ENCODE measurements at places on chromosomes 1 and 21.

DNA sequence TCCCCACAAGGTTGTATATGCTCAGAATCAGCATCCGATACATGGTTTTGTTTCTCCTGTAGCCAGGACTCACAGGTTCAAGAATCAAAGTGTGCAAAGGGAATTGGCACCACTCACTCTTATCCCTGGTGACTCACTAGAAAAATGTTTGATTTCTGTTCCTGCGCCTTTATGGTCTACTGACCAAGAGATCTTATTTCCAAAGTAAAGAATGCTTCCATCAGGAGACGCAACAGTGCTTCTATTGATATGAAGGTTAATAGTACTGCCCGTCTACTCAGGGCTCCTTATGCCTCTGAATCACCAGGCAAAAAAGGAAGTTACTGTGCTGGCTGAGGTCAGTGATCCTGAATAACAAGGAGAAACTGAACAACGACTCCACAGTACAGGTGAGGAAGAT, 1392.0 kb upstream of the PRMT6 start:
- peak; percentile 21 for DNase-seq

GRCh38 chr1:108644984-108645383, 15.9 kb downstream of the HENMT1 start:
- DNase-seq, result no peak

DNA sequence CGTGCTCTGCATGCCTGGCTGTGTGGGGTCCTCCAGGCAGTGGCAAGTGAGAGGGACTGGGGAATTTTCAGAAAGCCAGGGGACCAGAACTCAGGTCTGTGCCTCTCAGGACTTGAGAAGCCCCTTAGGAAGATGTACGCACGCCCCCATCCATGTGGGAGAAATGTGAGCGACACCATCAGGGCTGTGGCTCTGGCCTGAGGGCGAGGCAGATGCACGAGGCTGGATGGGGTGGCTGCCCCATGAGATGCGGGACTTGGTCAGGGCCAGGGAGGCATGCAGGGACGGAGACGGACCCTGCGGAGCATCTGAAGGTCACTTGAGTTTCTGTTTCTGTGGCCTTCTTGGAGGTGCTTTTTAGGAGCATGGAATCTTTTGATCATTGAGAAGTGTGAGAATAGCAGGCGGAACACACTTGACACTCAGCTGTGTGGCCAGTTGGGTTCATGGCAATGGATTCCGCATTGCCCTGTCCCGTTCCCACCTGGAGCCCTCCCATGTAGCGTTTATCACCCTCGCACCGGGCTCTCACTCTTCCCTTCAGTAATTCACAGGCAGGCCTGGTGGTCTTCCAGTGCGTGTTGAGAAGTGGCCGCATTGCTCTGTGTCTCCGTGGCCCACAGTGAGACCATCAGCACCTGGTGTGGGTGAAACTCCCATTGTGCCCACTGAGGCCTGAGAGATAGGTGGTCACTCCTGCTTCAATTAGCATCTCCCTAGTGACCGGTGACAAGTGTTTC, 30.7 kb upstream of the ACTRT2 start:
- no peak for DNase-seq

GRCh38 chr1:102420034-102420433, 423.3 kb upstream of the OLFM3 start:
- DNase-seq, result no peak

DNA sequence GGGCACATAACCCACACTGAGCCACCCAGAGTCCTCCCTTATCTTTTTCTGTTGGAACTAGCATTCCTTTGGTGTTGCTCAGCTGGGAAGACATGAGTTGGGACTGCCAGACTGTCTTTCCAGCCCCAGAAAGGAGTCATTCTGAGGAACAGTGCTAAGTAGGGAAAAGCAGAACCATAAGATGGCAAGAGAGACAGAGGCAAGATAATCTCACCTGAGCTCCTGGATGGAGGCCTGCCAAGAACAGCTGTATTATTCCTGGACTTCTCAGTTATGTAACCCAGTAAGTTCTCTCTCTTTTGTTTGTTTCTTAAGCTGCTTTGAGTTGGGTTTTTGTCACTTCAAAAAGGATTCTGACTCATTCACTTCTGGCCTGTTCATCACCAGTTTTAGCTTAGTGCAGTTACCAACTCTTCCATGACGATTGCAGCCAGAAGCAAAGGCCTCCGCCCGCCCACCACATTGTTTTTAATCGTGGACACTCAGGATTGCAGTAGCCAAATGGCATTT, 134.4 kb downstream of the OMA1 start:
- DNase-seq, result no peak

- no peak for DNase-seq
Measured at GRCh38 chr1:200247518-200247917, 162.3 kb downstream of the ZNF281 start.

DNA sequence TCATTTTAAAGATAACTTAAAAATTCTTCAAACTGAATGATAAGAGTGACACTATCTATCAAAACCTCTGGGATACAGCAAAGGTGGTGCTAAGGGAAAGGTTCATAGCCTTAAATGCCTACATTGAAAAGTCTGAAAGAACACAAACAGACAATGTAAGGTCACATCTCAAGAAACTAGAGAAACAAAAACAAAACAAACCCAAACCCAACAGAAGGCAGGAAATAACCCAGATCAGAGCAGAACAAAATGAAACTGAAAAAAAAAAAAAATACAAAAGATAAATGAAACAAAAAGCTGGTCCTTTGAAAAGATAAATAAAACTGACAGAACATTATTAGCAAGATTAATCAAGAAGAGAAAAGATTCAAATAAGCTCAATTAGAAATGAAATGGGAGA, 6.8 kb downstream of the ODF2L start:
- no peak for DNase-seq

DNA sequence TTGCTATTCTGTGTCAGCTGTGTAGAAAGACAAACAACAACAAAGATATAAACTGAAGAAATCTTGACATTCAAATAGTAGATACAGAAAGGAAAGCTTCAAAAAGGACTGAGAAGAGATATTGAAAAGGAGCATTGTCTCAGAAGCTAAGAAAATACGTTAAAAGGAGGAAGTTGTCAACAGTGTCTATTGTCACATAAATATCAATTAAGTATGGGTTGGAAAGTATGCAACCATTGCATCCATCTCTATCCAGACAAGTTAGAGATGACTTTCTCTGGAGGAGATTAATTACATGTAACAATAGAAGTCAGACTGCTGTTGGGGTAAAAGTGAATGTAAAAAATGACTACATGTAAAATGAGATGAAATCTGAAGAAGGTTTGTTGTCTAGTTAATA, 29.7 kb upstream of the BRINP3 start:
- DNase-seq, result no peak

DNA sequence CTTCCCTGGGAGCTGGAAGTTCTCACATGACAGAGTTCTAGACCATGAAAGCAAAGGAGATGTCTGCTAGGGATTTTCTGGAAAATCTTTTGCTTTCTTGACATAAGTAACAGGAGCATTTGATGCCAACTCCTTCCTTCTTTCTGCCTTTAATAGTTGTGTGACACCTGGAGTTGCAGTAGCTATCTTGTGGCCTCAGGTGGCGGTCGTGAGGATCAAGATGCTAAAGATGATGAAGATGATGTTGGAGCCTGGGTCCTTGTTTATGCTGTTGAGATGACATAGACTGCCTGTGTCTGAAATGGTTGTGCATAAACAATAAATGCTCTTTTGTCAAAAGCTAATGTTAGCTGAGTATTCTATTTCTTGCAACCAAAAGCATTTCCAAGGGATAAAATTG, 32.7 kb upstream of the KIRREL1 start:
- no peak for DNase-seq

DNA sequence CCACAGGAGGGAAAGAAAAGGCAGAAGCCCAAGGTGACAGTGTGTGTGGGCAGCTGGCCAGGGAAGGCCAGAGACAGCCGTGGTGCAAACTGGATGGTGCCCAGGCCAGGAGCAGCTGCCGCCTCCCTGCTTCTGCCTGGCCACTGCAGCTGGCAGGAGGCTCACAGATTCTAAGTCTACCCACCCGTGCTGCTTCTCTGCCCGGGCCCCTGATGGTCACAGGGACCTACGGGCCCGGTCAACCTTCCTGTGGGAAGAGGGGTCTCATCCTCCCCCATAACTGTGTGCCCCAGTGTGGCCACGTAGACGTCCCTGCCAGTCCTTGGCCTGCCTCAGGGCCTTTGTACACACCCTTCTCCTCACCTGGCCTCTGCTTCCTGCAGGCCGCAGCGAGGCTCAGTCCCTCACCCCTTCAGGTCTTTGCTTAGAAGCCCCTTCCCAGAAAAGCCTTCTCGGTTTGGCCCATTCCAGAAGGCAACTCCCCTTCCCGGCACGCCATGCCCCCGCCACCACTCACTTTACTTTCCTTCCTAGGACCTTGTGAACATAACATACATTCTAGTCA, 192.6 kb upstream of the AJAP1 start:
- no peak for DNase-seq

- no peak for DNase-seq
Measured at GRCh38 chr1:186574926-186575325, 105.3 kb downstream of the PTGS2 start.

DNA sequence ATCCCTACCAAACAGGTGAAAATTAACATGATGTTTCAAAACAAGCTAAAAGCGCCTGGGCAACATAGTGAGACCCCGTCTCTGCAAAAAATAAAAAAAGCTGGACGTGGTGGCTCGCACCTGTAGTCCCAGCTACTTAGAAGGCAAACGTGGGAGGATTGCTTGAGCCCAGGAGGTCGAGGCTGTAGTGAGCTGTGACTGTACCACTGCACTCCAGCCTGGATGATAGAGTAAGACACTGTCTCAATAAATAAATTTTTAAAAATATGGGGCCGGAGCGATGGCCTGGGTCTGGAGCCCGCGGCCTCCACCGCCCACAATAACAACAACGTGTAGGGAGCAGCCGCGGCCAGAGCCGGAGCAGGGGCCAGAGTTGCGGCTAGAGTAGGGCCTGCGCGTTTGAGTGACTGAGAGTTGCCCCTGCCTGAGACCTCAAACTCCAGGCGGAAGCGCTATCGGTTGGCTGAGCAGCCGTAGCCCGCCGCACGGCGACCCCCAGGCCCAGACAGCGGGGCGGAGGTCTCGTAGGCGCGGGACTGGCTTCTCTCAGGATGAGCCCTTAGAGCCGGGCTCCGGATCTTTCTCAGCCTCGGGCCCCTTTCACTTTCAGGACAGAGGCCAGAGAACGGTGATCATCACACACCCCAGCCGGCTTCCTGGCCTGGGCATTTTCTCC, 41.4 kb downstream of the ZMYM1 start:
- DNase-seq, result no peak

- DNase-seq, result no peak
Measured at GRCh38 chr1:228691926-228692325, 43.4 kb upstream of the RHOU start.

GRCh38 chr1:206486995-206487788, 16.9 kb downstream of the IKBKE start:
- peak; percentile 73 for DNase-seq

- DNase-seq, result no peak
Measured at GRCh38 chr1:99723251-99723650, 43.2 kb downstream of the FRRS1 start.

GRCh38 chr21:41920476-41920875, 33.3 kb downstream of the C2CD2 start:
- DNase-seq, result no peak

DNA sequence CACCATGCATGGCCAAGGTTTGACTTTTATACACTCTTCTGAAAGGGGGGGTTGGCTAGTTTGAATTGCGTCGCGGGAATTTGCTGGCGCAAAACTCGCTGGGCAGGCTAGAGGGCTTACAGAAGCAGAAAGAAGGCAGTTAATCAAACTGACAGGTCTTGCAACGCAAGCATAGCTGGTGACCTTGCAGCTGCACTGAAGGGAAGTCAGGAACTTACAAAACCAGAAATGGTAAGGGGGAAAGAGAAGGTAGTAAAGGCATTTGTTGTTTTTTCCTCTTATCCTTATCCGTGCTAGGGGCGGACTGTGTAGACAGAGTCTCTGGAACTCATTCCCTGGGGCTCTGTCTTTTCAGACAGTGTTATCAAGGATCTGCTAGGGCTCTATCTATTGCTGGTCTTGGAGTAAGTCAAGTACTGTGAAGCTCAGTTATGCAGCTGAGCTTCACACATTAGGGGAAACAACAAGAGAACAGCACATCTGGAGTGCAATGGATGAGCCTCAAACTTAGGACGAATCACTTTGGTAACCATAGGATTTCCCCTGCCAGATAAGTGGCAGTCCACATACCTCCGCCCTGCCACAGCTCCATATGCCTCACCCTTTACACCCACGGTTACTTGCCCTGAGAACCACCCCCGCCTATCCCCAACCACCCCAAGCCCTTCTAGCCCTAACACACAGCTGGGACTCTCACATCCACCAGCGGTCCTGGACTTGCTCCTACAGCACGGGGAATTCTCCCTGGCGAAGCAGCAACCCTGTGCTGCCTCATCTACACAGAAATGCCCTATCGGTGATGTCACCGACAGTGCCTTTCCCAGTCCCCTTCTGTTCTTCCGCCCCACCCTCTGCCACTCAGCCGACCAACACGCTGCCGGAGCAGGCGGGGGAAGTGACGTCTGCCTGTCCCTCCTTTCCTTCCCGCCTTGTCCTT, 251.4 kb downstream of the FAM72C start:
- DNase-seq, result no peak

GRCh38 chr1:111943846-111944749, 45.4 kb downstream of the KCND3 start:
- DNase-seq, result no peak

- DNase-seq, result peak; percentile 25
Measured at GRCh38 chr1:27968692-27969091, 8.9 kb downstream of the XKR8 start.

DNA sequence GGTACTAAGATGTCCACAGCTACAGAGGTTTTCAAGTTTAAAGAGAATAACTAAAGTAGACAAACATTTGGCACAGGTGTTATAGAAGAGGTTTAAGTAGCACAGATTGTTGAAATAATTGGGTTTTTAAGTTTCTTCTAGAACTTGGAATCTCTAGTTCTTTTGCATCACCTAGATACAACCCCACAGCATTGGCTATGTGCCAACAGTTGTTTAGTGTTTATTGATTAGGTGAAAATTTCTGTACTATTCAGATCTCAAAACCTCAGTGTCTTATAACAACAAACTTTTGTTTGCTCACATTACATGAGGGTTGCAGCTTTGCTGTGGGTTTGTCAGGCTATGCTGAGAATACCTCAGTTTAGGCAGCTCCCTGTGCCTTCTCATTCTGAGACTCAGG, 162.5 kb downstream of the TBX15 start:
- DNase-seq, result no peak

DNA sequence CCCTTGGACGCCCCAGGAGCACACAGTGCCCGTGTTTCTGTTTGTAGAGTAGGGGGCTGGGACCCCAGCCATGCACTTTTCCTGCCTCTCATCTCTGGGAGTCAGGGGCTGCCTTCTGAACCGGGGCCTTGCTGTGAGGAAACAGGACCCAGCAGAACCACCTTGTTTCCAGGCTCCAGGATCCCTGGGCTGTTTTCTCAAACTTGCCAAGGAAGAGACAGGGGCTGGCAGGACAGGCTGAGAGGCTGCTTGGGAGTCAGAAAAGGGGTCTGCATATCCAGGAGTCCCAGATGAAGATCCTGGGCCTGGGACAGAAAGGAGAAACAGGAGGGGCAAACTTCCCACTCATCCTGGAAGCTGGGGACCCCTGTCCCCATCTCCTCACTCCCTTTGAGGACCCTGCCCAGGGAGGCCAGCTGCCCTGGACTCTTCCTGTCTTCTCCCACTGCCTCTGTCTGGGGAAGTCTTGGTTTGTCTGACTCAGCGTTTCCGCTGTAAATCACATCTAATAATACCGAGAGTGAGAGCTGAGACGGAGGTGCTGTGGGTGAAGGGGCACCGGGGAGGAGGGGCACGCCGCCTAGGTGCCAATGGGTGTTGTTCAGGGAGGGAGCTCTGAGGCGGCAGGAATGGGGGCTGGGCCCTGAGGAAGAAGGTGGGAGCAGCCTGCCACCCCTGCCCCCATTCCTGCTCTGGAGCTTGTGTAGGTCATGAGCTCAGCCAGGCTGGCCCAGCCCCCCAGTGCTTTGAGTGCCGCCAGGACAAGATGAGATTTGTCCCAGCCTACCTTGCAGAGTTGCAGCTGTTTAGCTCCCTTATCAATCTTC, 16.7 kb downstream of the POU3F1 start:
- DNase-seq, result peak; percentile 56

All from foreskin melanocyte (primary cell).